Sigmoid colon (tissue), 7 donors: ENCODE measurements at places on chromosomes 1 and 21. TPM values are rescaled to one million over a fixed set of nuclear protein-coding genes. Genes with fewer than 3 reads are reported as not detected.

GRCh38 chr1:4648657-4649056 is 5.8 kb upstream of the AJAP1 start:
- H3K27ac ChIP-seq = no peak overlapping the region
- no peak for DNase-seq
- peaks cover 7% of the 10 kb centered on the region for H3K4me1 ChIP-seq
- H3K36me3 ChIP-seq = no peaks in the 10 kb centered on the region

DNA sequence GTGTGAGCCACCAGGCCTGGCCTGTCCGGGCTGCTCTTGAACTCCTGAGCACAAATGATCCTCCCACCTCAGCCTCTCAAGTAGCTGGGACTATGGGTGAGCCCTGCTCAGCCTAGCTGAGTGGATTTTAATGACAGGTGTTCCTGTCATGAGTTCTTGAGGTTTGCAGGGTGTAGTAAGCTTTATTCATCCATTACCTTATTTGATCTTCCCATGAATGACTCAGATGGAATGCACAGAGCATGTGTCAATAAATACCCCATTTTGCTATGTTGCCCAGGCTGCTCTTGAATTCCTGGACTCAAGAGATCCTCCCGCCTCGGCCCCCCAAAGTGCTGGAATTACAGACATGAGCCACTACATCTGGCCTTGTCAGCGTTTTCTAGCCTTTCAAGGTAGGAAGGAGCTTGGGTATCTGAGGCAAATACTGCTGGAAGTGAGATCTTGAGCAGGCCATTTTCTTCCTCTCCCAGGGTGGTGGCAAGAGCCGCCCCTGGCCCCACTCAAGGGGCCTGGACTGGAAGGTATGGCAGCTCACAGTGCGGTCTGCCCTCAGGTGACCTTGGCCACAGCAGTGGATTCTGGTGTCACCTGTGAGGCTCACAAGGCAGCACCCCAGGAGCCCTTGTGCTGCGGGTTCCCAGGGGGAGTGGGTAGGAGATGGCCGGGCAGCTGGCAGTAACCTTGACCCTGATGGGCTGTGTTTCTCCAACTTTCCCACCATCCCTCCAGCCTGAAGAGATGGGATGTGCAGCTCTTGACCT is 20.0 kb downstream of the PIK3CD start:
- no peaks in the 10 kb centered on the region for H3K4me1 ChIP-seq
- H3K4me3 ChIP-seq = no peak overlapping the region
- H3K36me3 ChIP-seq = no peaks in the 10 kb centered on the region
- peaks cover 4% of the 10 kb centered on the region for H3K27me3 ChIP-seq
- no peak overlapping the region for H3K27ac ChIP-seq

GRCh38 chr1:206705191-206705590 is 20.5 kb downstream of the MAPKAPK2 start:
- DNase-seq = peak; percentile 76
- H3K4me1 ChIP-seq = no peaks in the 10 kb centered on the region
- H3K27me3 ChIP-seq = no peaks in the 10 kb centered on the region
- no peaks in the 10 kb centered on the region for H3K36me3 ChIP-seq
- no peak overlapping the region for H3K4me3 ChIP-seq
- peak overlapping the region; percentile 60 for H3K27ac ChIP-seq

- H3K4me3 ChIP-seq = no peak overlapping the region
- H3K27me3 ChIP-seq = no peaks in the 10 kb centered on the region
- H3K36me3 ChIP-seq = no peaks in the 10 kb centered on the region
- H3K4me1 ChIP-seq = no peaks in the 10 kb centered on the region
- DNase-seq = no peak
- H3K27ac ChIP-seq = no peak overlapping the region
Measured at GRCh38 chr1:197859024-197859423, 43.4 kb upstream of the C1orf53 start.

GRCh38 chr1:164772635-164773034 is 213.7 kb downstream of the PBX1 start:
- H3K36me3 ChIP-seq = no peaks in the 10 kb centered on the region
- peak; percentile 88 for DNase-seq
- H3K27me3 ChIP-seq = no peaks in the 10 kb centered on the region
- no peak overlapping the region for H3K4me3 ChIP-seq
- peak overlapping the region; percentile 81 for H3K27ac ChIP-seq

The CD1C gene
- total RNA-seq = 4.3 TPM

The CELA2B gene
- not detected for total RNA-seq
